Urothelium cell line (cell line): ENCODE measurements at places on chromosomes 13 and 19.

GRCh38 chr13:67045357-67045756 is 184.8 kb downstream of the PCDH9 start:
- DNase-seq: no peak

- no peak for DNase-seq
Observed at GRCh38 chr13:113650731-113651148, 7.3 kb downstream of the ATP4B start.

DNA sequence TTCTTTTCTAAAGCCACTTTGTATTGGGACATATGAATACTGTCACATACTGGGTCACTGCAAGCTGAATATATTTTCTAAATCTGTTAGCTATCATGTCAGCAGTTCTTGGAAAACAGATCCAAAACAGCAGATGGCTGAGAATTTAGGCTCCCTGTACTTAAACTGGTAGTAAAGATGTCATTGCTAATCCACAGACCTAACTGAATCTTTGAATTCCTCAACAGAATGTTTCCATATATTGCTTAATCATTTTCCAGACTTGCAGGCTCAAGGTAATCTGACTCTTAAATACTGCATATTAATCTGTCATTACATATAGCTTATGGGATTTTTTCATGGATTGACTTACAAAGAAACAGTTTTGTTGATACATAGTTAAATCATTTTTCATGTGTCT is 639.0 kb upstream of the KLHL1 start:
- DNase-seq: no peak

GRCh38 chr19:39671739-39672363 is 16.1 kb downstream of the LGALS16 start:
- DNase-seq: peak; percentile 60

GRCh38 chr19:35042056-35042730 is 672 bp downstream of the HPN start:
- DNase-seq: no peak

GRCh38 chr13:97753942-97754670 is 199.4 kb upstream of the IPO5 start:
- no peak for DNase-seq

DNA sequence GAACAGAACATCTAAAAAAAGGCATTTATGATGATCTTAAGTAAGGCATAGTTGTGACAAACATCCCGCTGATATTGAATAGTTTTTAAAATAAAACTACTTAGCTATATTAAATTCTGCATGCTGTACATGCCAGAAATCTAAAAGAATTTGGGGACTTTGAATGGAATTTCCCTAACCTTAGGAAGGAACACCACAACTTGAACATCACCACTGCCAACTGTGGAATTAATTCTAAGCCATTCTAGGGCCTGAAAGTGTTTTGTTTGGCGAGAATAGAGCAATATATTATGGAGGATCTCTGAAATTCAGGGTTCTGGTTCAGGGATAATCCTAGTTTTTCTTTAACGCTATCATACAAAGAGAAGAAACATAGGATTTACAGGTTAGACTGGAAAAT is 17.8 kb upstream of the LATS2 start:
- no peak for DNase-seq

DNA sequence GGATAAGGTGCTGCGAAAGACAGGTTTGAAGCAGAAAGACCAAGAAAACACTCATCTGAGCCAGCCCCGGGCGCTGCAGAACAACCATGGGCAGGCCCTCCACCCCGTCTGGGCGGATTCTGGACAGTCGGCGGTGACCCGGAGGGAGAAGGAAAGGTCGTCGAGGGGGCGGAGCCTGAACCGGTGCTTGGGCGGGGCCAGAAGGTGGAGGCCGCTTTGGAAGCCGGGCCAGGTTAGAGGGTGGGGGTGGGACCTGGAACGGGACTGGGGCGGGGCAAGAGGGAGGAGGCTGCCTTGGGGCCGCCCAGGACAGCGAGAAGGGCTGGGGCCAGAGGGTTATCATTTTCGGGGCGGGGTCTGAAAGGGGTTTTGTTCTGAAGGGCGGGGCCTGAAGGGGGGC is 5.0 kb upstream of the ZNF765 start:
- DNase-seq: no peak

DNA sequence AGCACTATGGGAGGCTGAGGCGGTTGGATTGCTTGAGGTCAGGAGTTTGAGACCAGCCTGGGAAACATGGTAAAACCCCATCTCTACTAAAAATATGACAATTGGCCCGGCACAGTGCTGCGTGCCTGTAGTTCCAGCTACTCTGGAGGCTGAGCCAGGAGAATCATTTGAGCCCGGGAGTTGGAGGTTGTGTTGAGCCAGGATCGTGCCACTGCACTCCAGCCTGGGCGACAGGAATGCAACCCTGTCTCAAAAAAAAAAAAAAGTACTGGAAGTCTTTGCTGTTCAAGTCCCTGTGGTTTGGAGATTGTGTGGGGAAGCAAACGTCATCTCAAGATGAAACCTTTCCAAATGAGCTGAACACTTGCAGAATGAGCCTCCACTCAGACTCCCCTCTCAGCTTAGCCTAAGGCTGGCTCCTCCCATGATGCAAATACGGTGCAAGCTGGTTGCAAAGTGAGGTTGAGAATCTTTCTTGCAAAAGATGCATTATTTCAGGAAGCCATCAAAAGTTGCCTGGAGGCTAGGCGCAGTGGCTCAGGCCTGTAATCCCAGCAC is 46.2 kb downstream of the MYO9B start:
- DNase-seq: no peak
